Pulmonary artery endothelial cell (primary cell): ENCODE measurements at places on chromosomes 3 and 15.

DNA sequence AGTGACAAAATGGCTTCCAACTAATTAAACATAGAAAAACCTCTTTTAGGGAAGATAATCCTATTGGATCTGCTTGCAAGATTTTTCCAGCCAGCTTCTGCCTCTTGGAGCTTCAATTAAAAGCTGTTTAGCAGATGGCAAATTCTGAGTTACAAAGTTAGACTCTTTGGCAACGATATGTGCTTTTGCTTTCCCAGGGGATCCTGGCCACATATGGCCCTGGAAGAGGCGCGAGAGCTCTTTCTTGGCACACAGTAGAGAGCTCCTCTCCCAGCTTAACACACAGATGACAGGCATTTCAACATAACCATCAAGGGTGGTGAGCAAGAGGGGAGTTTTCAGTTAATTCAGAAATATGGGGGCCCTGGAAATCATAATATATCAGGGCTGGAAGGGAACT lies 41.6 kb upstream of the GALNT15 start:
- no peak for DNase-seq

DNA sequence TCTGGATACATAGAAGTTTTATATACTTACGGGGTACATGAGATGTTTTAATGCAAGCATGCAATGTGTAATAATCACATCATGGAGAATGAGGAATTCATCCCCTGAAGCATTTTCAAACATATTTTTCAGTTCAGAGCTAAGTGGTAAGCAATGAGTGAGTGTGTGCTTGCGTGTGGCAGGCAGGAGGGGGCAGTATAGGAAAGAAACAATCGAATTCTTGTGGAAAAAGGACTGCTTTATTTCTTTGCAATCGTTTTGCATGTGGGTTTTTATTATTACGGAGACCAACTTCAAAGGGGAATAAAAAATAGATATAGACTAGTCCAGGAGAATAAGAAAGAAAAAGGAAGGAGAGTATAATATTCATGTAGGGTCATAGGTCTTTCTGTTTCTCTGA lies 271.6 kb downstream of the CHL1 start:
- no peak for DNase-seq

DNA sequence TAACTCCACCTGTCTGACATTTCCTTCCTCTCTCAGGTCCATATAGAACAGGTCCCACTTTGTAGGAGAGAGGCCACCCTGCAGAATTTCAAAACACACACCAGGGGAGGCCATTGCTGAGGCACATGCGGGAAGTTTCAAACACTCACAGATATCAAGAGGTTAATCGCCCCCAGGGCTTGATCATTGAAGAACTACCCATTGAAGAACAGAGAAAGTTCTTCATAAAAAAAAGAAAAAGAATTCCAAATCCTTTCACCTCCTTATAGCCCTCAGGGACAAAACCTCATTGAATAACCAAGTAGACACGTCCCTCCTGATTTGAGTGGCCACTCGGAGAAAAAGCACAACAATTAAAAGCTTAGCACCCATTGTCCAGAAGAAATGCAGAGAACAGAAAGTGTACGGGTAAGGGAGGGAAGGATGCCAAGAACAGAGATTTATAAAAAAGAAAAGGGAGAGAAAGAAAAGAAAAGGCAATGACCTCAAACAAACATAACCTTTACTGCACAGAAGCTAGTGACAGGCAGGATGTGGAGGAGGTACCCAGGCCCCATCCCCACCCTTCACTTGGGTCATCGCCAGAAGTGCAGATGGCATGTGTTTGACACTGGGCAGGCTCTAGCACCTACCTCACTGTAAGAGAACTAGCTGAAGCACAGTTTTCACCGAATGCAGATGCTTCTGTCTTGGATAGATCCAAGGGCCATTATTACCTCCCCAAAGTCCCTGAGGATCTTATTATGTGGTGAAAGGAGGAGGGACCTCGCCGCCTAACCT lies 112.3 kb upstream of the HES1 start:
- DNase-seq = no peak

- DNase-seq = no peak
Observed at GRCh38 chr3:151923901-151924300, 50.5 kb downstream of the SUCNR1 start.

- no peak for DNase-seq
Observed at GRCh38 chr3:142987080-142987700, 14.2 kb upstream of the U2SURP start.

GRCh38 chr3:176562331-176562730 lies 635.0 kb downstream of the TBL1XR1 start:
- DNase-seq = no peak

- DNase-seq = no peak
Observed at GRCh38 chr3:114867835-114868503, 279.1 kb downstream of the ZBTB20 start.

DNA sequence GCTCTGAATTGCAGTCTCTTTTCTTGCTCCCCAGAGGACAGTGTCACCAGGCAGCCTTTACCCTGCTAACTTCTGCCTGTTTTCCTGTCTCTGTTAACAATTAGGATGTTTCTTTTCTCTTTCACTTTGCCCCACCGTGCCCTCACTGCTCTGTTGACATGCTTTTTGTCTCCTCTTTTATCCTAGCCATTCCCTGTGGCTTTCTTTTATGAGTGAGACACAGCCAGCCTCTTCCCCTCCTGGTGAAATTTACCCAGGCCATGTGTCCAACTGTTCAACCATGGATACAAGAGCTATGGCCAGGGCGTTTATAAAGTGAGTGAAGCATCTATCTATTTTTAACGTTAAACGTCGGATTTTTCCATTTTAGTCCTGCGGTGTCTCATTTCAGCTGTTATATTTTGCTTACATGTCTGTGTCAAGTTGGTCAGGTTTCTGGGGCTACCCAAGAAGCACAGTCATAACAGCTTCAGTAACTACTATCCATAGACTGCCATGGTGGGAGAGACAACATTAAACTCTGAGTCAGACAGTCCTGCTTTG lies 443.2 kb upstream of the AZI2 start:
- no peak for DNase-seq

DNA sequence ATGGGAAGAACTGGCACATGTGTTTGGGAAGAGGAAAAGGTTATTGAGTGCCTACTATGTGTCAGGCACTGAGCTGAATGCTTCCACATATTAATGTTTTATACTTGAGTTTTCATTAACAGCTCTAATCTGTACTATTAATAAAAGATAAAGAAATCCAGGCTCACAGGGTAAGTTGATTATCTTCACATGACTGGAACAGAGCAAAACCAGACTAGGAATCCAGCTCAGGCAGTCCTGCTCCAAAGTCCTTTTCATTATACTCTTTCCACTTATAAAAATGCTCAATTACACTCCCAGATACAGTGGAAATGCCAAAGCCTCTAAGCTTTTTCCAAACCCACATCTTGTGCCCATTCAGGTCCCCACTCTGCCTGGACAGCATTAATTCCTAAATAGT lies 97.6 kb downstream of the TNIK start:
- DNase-seq = no peak

DNA sequence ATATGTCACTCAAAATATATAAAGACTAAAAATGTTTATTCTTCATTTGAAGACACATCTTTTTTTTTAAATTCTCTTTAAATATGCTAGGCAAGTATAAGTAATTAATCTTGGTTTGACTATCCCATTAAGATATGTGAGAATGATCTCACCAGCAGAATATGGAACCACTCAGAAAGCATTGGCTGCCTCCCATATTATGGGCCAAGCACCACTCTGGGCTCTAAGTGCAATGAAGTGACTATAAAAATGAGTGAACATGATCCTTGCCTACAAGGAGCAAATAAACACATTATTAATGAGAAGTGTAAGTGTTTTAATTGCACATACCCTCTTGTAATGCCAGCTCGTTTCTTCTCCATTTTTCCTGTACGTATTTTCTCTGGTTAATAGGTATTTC lies 328.5 kb downstream of the NAALADL2 start:
- DNase-seq = no peak

DNA sequence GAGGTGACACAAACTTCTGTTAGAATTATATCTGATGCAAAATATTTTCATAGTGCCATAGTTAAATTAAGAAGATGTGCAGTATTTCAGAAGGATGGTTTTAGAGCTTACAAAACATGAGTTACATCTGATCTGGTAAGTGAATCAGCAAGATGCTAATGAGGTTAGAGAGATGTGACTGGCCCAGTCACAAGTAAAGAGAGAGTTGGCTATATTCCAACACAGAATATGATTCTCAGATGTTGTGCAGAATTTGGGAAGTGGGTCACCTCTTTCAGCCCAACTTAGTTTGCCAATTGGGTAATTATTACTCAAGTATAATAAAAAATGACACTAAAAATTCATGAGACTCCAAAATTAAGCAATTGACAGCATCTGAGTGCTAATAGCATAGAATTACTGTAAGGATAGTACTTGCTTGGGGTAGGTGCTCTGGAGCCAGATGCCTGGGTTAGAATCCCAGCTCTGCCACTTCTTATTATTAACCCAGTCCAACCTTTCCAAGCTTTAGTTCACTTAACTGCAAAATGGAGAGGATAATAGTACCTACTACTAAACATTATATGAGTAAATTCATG lies 30.8 kb downstream of the P2RY1 start:
- DNase-seq = no peak

GRCh38 chr3:9786209-9786739 lies 6.0 kb downstream of the TADA3 start:
- no peak for DNase-seq

DNA sequence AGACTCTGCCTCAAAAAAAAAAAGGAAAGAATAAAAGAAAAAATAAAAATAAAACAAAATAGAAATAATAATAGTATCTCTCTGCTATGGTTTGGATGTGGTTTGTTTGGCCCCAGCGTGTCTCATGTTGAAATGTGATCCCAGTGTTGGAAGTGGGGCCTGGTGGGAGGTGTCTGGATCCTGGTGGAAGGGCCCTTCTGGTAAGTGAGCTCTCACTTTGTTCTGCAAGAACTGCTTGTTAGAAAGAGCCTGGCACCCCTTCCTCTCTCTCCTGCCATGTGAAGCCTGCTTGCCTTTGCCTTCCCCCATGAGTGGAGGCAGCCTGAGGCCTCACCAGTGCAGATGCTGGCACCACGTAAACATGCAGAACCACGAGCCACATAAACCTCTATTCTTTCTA lies 26.3 kb downstream of the TMEM44 start:
- no peak for DNase-seq

DNA sequence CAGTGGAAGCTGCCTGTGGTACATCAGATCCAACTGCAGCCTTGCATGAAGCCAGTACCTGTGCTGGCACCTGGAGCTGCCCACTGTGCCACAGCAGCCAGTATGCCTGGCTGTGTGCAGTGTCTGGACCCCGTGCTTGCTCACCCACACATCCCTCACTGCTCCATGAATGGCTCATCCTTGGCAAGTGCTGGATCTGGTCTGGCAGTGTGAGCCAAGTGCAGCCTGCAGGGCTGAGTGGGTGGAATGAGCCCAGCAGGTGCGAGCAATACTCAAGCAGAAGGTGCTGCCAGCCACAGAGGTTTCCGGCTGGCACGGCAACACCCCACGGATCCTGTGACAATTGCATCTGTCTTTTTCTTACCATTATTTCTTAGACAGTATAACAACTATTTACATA lies 488.2 kb upstream of the ROBO2 start:
- DNase-seq = no peak

DNA sequence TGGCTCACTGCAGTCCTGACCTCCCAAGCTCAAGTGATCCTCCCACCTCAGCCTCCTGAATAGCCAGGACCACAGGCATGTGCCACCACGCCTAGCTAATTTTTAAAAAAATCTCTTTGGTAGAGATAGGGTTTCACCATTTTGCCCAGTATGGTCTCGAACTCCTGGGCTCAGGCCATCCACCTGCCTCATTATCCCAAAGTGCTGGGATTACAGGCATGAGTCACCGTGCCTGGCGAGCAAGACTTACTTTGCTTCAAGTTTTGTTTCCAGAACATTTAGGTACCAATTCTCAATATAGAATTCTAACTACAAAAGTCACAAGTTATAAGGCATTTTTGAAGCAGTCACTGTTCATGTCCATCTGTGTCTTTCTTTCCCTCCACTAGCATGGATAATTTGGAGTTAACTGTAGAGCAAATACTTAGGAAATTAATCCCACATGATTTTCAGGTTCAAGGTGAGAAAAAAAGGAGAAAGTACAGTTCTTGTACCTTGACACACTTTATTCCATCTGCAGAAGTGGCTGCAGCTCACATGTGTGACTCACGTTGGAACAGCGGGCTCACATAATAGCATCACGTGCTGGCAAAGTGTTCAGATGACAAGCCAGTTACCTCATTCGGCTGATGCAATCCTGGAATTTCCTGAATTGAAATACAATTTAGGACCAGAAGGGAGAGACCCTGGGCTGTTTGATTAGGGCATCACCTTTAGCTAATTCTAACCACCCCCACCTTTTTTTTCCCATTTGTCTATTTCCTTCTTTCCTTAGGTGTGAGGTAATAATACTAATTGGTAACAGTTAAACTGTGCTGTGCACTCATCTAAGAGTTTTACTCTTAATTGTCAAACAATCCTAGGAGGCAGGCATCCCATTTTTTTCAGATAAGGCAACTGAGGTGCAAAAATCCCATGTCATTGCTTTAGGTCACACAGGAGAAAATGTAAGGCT lies 46.9 kb upstream of the NEDD4 start:
- peak; percentile 86 for DNase-seq

- no peak for DNase-seq
Observed at GRCh38 chr3:122754929-122755328, 38.7 kb downstream of the HSPBAP1 start.

- no peak for DNase-seq
Observed at GRCh38 chr3:69838696-69839515, 99.6 kb downstream of the MITF start.

DNA sequence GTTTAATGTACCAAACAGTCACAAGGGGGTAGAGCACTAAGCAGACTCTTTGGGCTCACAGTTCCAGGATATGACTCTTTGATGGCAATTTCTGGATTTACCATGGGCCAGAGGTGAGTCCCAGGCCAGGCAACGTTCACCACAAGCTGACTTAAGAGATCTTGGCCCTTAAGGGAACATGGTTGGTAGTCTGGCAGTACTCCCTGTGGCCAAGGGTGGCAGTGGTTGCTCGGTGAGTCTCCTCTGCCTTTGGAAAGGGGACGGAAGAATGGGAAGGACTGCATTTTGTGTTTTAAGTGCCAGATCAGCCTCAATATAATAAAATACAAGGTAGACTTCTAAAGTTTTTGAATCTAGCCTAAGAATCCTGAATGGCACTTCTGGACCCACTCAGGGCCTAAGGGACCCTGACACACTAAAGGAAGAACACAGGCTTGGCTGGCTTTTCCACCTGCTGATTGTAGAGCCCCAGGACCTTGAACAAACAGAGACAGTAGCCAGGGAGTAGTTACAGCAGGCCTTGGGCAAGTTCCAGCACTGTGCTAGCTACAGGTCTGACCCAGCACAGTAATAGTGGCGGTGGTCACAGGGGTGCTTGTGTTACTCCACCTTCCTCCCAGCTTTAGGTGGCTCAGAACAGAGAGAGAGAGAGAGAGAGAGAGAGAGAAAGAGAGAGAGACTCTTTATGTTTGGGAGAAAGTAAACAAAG lies 730.7 kb upstream of the ALCAM start:
- DNase-seq = no peak
